Muscle of leg (tissue), 16 donors: ENCODE measurements at places on chromosomes 2 and 18.

DNA sequence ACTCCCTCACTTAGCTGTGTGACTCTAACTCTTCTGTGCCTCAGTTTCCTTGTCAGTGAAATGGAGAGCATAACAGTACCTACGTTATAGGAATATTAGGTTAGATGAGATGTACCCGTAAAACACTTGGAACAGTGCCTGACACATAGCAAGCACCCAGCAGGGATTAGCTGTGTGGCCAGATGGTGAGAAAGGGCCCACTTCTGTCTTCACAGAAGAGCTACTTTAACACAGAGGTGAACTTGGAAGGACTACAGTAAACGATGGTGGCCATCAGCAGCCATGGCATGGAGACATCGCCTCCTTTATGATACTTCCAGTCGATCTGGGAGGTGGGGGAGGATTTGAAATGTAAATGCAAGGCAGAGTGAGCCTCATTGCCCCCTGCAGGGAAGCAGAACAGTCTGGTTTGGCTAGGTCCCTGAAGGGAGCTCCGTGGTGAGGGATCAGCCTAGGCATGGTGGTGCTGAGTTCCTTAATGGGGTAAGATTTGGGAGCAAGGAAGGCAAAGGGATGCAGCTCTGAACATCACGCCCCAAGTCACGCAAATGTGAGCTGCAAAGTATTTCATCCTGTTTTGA lies 101.7 kb upstream of the ALPP start:
- DNase-seq: no peak

- DNase-seq: no peak
Observed at GRCh38 chr18:78914249-78914935, 65.2 kb upstream of the SALL3 start.

DNA sequence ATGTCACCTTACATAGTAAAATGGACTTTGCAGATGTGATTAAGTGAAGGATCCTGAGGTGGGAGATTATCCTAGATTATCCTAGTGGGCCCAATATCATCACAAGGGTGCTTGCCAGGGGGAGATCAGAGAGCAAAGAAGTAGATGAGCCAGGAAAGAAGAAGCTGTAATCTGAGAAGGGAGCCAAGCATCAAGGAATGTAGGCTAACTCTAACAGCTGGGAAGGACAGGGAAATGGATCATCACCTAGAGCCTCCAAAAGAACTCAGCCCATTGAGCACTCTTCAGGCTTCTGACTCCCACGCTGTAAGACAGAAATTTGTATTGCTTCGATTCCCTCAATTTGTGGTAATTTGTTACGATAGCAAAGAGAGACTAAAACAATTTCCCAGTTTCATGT lies 309.9 kb downstream of the LRP1B start:
- no peak for DNase-seq

DNA sequence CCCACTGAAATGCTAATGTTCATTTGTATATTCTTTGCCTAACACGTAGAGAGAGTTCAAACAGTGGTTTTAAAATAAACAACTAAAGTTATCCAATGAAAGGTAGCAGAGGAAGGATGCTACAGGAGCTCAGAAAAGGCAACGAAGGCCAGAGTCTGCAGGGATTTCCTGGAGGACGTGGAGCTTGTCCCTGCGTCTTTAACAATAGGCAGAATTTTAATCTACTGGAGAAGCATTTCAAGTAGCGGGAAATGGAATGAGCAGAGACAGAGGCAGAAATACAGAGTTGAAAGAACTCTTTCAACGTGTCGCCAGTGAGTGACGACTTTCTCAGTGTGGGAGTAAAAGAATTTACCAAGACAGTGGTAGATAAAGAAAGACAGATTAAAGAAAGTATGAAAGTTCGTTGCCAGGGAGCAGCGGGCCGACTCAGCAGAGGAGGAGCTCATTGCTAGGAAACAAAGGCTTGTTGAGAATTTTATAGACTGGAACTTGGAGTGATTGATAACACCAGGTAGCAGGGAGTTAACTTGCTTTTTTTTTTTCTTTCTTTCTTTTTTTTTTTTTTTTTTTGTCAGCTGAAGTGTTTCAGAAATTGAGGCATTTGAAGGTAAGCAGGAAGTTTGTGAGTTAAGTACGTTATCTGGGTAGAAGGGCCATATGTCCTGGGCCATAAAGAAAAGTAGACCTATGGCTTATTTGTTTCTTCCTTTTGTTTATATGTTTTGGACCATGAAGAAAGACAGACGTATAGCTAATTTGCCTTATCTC lies 625 bp upstream of the NBAS start:
- DNase-seq: peak; percentile 75
